HuH-7.5 (cell line): ENCODE measurements at places on chromosomes 13 and 19.

GRCh38 chr19:7850000-7850813 lies 20.2 kb downstream of the EVI5L start:
- no peak for DNase-seq

GRCh38 chr13:61916483-61916882 lies 500.8 kb upstream of the PCDH20 start:
- DNase-seq = no peak

DNA sequence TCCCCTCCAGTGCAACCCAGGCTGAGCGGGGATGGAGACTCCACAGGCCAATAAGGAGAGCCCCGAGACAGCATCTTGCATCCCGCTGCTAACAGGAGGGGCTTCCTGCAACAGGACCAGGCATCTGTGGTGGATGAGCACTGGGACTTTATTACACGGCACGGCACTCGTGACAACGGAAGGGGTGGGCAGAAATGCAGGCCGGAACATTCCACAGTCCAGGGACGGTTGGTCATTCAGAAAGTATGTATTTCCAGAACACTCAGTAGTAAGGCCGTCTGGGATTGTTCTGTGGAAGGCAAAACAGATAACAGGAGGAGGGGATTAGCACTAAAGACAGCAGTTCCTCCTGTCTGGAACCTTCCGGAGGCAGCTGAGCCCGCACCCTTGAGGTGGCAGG lies 3.3 kb upstream of the TM6SF2 start:
- no peak for DNase-seq

- no peak for DNase-seq
Observed at GRCh38 chr19:3068071-3068470, 5.8 kb upstream of the TLE5 start.

GRCh38 chr19:29819300-29819699 lies 7.5 kb downstream of the CCNE1 start:
- DNase-seq = no peak

- no peak for DNase-seq
Observed at GRCh38 chr13:98941126-98941525, 36.7 kb downstream of the DOCK9 start.

GRCh38 chr13:67273001-67273400 lies 42.9 kb upstream of the PCDH9 start:
- no peak for DNase-seq

- DNase-seq = no peak
Observed at GRCh38 chr13:95485045-95485517, 67.4 kb upstream of the CLDN10 start.

- DNase-seq = peak; percentile 99
Observed at GRCh38 chr19:11035441-11036377, 53.6 kb upstream of the LDLR start.

DNA sequence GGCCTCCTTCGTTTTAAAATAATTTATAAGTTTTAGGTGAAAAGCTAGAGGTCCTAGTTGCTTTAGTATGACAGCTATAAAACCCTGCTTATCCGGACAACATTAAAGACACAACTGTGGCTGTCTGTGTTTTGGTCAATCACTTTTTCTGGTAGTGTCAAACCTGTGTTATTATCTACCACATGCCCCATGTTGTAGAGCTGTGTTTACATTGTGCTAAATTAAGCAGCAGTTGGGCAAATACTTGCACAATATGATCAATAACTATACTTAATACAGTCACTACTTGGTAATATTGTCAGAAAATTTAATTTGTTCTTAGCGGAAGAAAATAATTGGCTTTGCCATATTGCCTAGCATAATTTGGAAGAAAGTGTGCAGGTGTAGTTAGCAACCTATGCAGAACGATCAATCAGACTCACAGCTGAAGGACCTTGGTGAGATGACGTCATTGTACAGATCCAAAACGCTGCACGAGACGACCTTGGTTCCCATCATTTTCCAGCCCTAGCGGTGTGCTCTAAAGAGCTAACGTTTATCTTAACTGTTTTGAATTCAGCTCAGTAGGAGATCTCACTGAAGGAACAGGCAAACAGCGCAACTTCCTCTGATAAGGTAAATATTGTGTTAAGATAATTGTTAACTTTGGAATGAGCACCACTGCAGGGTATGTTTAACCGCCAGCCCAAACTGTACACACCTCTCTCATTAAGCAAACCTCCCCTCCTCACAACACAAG lies 476.6 kb downstream of the IRS2 start:
- no peak for DNase-seq
